ENCODE measurements at places on chromosomes 16 and 17. TPM values are rescaled to one million over a fixed set of nuclear protein-coding genes. Genes with fewer than 3 reads are reported as not detected.

NECAB2 gene
- not detected for total RNA-seq

ANKRD40CL gene
- total RNA-seq, result not detected

MGAT5B gene
- 14.4 TPM for total RNA-seq

DNA sequence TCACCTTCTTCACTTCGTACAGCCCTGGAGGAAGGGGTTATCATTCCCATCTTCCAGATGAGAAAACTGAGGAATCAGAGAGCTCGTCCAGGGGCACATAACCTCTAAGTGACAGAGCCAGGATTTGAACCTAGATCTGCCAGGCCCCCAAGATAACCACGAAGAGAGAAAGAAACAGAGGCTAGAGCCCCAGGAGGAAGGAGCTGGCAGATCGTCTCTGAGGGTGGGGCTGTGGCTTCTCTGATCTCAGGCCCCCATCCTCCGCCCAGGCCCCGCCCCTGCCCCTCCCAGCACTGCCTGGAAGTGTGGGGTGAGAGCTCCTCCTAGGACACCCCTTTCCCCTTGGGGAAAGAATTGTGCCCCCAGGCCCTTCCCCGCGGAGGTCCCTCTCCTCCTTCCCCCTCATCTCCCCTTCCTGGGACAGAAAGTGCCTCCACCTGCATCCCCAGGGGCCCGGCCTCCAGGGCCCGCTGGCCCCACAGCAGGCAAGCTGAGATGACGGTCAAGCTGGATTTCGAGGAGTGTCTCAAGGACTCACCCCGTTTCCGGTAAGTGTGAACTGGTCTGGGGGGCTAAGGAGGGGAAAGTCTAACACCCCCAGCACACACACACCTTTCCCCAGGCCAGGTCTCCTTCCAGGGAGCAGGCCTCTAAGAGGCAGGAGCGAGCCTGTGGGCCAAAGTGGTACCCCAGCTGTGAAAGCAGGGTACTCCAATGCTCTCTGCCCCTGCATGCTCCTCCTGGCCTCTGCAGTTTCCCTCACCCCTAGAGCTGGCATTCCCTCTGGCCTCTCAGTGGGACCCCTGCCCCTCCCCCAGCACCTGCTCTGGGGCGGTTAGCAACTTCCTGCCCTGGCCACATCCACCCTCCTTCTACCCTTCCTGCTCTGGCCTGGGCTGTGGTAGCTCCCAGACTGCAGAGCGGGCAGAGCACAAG is at the start of gene ACAP1:
TSS of gene ACAP1 (plus strand) at position 290 of the 936 bp plus-strand sequence. CDS start at position 496, 206 bp downstream.
- H3K4me3 ChIP-seq, result no peak within 1 kb of the TSS
- no peak for DNase-seq
- H3K36me3 ChIP-seq, result no peaks in the 10 kb centered on the region
- no peak within 1 kb of the TSS for H3K27ac ChIP-seq

DNA sequence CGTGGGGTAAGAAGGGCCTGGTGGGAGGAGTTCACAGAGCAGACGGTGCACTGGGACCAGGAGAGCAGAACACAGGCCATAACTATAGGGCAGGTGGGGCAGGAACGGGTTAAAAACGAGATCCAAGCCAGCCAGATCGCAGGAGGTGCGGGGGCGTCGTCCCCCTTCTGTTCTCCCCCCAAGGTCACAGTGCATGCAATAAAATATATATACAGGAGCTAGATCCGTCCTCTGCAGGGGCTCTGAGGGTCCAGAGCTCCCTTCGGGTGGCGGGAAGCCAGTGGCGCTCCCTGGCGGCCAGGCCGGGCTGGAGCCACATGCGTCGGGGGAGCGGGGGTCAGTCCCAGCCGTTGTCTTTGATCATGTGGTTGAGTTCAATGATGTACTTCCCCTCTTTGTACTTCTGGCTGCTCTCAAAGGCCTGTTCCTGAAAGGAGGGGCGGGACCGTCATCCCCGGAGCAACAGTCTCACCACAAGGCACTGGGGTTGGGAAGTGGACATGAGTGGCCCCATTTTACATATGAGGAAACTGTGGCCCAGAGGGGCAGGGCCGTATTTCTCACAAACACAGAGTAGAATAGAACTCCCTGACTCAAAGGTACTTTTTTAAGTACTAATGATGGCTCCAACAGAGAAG is 768 bp upstream of the TBX6 start:
- no peak overlapping the region for H3K27ac ChIP-seq
- 0 out of 2 replicates have a peak, but pooled peaks cover 8% of the 10 kb centered on the region for H3K36me3 ChIP-seq
- H3K4me3 ChIP-seq, result peak overlapping the region; percentile 37

GRCh38 chr16:62870554-62870953 is 834.3 kb upstream of the CDH8 start:
- no peaks in the 10 kb centered on the region for H3K27me3 ChIP-seq
- H3K4me3 ChIP-seq, result no peak overlapping the region
- H3K36me3 ChIP-seq, result no peaks in the 10 kb centered on the region
- H3K4me1 ChIP-seq, result no peaks in the 10 kb centered on the region
- H3K27ac ChIP-seq, result no peak overlapping the region

DNA sequence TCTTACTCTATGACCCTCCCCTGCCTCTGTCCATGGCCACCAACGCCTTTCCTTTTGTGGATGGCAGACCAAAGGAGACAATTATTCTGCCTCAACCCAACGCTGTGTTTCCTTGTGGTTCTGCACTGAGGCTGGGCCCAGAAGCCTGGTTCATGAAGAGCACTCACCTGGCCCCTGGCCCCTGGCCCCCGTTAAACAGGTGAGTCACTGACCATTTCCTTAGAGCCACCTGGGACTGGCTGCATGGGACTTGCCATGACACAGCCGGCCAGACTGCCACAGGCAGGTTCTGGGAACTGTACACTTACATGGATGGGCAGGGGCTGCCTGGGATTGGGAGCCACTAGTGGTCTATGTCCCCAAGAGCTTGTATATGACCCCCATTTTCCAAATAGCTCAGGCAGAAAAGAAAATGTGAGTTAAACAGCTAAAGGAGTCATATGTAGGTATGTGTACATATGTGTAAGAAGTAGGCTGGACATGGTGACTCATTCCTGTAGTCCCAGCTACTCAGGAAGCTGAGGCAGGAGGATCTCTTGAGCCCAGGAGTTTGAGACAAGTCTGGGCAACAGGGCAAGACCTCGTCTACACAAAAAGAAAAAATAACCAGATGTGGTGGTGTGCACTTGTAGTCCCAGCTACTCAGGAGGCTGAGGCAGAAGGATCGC is 181.9 kb upstream of the CACNG5 start:
- no peaks in the 10 kb centered on the region for H3K27me3 ChIP-seq
- H3K4me1 ChIP-seq, result no peaks in the 10 kb centered on the region
- H3K4me3 ChIP-seq, result no peak overlapping the region
- no peak overlapping the region for H3K27ac ChIP-seq
- H3K36me3 ChIP-seq, result peaks cover 11% of the 10 kb centered on the region

DNA sequence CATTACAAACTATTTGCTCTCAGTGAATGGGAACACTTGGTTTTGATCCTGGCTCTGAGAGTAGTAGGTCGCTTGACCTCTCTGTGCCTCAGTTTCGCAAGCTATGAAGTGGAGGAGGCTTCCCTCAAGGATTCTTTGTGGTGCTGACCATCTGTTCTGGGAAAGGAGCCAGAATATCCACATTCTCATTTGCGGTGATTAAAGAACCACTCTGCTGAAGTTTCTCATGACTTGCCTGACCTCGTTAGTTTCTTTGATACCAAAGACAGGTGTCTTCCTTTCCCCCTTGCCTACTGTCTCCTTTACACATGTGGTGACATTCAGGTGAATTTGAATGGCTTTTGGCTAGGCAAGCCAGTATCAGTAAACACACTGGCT is 116.0 kb downstream of the SNX29 start:
- H3K36me3 ChIP-seq, result no peaks in the 10 kb centered on the region
- H3K4me3 ChIP-seq, result no peak overlapping the region
- DNase-seq, result no peak
- no peaks in the 10 kb centered on the region for H3K27me3 ChIP-seq

DNA sequence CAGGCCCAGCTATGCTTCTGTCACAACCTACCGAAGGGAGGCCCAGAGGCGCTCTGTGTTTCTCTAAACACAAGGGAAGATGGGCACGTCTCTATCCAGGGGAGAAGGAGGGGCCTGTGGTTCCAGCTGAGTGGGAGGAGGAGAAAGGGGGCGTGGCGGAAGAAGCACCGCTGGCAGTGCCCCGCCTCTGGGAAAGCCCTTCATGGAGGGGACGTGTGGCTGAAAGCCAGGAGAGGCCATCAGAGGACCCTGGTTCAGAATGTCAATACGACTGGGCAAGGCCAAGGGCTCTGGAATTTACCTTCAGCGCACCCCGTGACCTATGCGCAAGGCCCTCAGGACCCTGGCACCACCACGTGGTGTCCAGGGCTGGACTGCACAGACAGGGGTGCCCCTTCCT is 12.3 kb upstream of the SLC38A8 start:
- no peaks in the 10 kb centered on the region for H3K27me3 ChIP-seq
- H3K4me3 ChIP-seq, result no peak overlapping the region

- H3K27ac ChIP-seq, result peak overlapping the region; percentile 40
- peak overlapping the region; percentile 14 for H3K4me3 ChIP-seq
- H3K36me3 ChIP-seq, result no peaks in the 10 kb centered on the region
- H3K27me3 ChIP-seq, result no peaks in the 10 kb centered on the region
Observed at GRCh38 chr16:74743668-74744299, 30.8 kb downstream of the FA2H start.
